ENCODE measurements at places on chromosomes 5 and 9.

DNA sequence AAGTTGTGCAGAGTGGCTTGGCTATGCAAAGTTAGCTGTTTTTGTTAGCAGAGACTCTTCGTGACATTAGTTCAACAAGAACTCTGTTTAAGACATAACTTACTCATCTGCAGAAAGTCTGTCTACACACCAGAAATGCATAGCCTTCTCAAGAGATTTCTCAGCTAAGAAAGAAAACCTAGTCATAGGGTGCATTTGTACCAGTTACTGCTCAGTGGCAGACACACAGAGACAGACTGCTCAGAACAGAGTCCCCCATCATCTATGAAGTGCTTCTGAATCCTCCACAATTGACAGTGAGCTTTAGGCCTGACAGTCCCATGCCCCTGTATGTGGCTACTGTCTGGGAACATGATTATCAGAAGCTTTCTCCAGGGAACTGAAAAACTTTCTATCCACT, 56.1 kb upstream of the IFNK start:
- DNase-seq = no peak

DNA sequence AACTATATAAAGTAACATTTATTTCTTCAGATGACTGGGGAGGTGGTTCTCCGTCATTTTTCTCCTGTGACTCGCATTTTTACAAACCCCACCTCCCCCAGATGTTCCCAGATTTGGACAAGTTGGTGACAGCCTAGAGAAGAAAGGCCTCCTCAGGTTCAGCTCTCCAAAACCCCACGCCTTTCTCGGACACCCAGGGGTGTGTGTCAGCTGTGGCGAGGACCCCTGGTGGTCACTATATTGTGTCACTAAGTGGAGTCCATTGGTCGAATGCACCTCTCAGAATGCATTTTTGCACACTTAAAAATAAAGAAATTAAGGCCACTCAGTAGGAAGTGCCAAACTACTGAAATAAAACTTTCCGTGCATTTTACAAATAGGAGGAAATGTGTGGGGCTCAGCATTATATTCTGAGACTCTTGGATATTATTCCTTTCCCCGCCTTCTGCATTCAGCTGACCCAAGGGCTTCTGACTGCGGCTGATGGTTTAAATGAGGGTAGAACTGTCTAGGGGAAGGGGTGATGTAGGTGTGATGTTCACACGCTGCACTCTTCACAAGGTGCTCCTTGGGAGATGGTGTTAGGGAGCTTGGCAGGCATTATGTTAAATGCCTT, 47.6 kb downstream of the ACO1 start:
- peak; percentile 12 for DNase-seq

DNA sequence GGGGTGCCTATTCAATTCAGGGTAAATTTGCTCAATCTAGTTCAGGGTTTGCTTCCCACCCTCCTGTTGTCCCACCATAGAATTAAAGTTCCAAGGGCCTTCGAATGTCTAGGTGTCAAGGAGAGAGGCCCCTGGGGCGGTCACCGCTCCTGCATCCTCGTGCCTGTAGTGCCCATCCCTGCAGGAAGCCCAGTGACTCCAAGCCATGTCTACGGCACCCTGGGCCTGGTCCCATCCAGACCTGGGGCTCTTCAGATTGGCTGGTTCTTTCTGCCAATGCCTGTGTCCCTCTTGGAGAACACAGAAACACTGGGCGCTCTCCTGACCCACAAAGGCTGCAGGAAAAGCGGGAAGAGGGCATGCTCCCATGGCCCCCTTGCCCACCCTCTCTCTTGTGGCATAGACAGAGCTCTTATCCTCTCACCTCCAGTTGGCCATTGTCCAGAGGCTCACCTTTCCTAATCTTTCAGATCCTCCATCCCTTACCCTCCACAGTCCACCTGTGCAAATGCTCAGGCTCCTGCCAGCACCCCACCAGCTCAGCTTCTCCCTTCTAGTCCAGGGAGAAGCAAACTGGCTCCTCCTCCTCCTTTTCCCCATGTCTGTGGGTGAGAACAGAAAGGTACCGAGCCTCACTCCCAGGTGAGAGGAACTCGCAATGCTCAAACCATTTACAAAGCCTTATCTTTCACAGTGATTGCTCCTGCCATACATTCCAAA, 253.0 kb upstream of the IRX2 start:
- DNase-seq = no peak

DNA sequence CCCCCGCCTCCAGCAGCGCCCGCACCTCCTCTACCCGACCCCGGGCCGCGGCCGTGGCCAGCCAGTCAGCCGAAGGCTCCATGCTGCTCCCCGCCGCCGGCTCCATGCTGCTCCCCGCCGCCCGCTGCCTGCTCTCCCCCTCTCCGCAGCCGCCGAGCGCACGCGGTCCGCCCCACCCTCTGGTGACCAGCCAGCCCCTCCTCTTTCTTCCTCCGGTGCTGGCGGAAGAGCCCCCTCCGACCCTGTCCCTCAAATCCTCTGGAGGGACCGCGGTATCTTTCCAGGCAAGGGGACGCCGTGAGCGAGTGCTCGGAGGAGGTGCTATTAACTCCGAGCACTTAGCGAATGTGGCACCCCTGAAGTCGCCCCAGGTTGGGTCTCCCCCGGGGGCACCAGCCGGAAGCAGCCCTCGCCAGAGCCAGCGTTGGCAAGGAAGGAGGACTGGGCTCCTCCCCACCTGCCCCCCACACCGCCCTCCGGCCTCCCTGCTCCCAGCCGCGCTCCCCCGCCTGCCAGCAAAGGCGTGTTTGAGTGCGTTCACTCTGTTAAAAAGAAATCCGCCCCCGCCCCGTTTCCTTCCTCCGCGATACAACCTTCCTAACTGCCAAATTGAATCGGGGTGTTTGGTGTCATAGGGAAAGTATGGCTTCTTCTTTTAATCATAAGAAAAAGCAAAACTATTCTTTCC, 19.3 kb downstream of the CDKN2A start:
- DNase-seq = peak; percentile 26

DNA sequence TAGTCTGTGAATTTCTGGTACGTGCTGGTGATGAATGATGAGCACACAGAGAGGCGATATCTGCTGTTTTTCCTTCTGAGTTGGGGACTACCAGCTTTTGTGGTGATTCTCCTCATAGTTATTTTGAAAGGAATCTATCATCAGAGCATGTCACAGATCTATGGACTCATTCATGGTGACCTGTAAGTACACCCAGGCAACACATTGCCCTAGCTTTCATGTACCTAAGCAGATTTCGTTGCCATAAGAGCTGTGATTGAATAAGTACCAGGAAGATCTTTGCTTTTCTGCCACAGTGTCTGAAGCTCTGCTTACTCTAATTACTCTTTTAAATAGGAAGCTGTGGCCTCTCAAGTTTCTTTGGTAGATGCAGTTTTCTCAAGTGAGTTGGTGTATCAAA, 397.8 kb downstream of the ARRDC3 start:
- DNase-seq = no peak

- DNase-seq = no peak
Observed at GRCh38 chr9:78668148-78668832, 371.4 kb downstream of the PSAT1 start.

GRCh38 chr5:158722940-158723339, 376.8 kb downstream of the EBF1 start:
- DNase-seq = no peak

GRCh38 chr9:15786616-15787015, 233.8 kb downstream of the CCDC171 start:
- no peak for DNase-seq

- DNase-seq = no peak
Observed at GRCh38 chr5:27381686-27382085, 343.3 kb upstream of the CDH9 start.

- no peak for DNase-seq
Observed at GRCh38 chr5:132883261-132883834, 9.9 kb downstream of the LEAP2 start.

DNA sequence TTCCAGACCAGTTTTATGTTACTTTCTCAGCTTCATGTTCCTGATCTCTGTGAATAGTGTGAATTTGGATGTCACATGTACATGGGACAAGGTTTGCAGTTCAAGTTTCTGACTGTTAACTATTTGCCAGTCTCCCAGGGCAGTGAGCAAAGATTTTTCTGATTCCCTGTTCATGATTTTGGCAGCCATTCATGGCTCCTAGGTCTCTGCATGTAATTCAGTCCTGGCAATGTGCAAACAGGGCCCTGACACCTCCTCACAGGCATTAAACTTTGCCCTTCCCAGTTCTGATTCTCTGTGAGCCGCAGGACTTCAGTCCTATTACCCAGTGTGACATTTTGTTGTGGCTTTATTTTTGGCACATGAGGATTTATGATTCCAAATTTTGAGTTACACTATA, 349.7 kb downstream of the ARRDC3 start:
- DNase-seq = no peak

- DNase-seq = no peak
Observed at GRCh38 chr9:93132287-93132927, 1.6 kb downstream of the NINJ1 start.

DNA sequence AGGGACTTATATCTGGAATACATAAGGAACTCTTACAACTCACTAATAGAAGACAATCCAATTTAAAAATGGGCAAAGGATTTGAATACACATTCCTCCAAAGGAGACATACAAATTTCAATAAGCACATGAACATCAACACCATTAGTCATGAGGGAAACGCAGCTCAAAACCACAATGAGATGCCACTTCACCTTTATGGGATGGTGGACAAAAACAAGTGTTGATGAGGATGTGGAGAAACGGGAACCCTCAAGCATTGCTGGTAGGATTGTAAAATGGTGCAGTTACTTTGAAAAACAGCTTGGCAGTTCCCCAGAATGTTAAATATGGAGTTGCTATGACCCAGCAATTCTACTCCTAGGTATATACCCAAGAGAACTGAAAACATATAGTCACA, 72.7 kb upstream of the IER5L start:
- no peak for DNase-seq

- DNase-seq = no peak
Observed at GRCh38 chr9:19057033-19057432, 7.8 kb downstream of the RRAGA start.

- no peak for DNase-seq
Observed at GRCh38 chr5:103119070-103119764, 721 bp downstream of the GIN1 start.

- DNase-seq = no peak
Observed at GRCh38 chr9:108877524-108877923, 15.5 kb downstream of the ACTL7A start.

GRCh38 chr9:132757016-132757415, 86.8 kb downstream of the GTF3C4 start:
- no peak for DNase-seq

- no peak for DNase-seq
Observed at GRCh38 chr5:1413611-1414241, 31.5 kb downstream of the SLC6A3 start.

- no peak for DNase-seq
Observed at GRCh38 chr5:146466521-146467349, 19.6 kb downstream of the TCERG1 start.

DNA sequence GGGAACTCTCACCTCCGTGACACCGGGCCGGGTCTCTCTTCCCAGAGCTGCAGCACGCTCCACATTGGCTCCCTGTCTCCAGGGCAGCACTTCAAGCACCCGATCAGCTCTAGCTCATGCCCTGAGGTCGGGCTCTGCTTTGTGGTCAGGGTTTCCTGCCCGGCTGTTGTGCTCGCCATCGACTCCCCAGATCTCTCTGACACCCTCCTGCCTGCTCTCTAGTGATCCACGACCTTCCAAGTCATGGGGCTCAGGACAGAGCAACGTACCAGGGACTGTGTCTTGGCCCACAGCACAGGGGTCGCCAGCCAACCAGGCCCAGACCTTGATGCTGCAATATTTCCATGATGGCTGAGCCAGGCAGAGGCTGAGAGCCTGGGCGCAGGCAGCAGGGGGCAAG, 45.1 kb downstream of the PRRT1B start:
- DNase-seq = no peak

DNA sequence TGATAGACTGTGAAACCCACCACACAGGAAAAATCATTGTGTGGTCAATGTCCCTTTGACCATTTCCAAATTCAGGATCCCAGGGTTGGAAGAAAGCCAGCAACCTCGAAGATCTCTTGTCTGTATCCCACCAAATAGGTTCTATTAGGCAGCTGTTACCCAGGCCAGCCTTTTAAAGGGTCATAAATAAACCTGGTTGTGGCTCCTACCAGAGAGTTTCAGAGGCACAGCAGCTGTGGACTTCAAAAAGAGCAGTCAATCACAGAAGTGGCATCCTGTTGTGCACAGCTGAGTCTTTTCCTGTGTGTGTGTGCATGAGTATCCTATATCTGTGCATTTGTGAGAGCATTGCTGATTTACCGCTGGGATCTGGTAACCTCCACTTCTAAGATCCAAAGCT, 23.7 kb upstream of the OR2S2 start:
- no peak for DNase-seq

- no peak for DNase-seq
Observed at GRCh38 chr5:150604894-150605440, 35.5 kb upstream of the SYNPO start.

GRCh38 chr9:70581214-70581954, 166.9 kb upstream of the KLF9 start:
- no peak for DNase-seq

GRCh38 chr9:125986966-125987365, 239.8 kb downstream of the PBX3 start:
- DNase-seq = no peak

DNA sequence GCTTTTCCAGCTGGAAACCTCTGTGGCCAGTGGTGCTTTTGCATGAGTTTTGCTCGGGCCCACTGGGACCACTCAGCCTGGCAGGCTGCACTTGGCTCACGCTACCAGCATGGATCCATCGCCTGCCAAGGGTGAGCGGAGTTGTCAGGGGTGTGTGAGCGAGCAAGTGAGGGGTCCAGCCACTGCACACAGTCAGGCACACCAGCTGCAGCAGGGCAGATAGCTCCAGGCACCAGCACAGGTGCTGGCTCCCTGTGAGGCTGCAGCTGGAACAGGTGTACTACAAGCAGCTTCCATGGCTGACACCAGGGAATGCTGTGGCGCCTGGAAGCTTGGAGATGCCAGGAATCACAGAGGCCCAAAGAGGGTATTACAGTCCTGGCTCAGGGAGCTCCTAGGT, 391.2 kb upstream of the SGCD start:
- DNase-seq = no peak

DNA sequence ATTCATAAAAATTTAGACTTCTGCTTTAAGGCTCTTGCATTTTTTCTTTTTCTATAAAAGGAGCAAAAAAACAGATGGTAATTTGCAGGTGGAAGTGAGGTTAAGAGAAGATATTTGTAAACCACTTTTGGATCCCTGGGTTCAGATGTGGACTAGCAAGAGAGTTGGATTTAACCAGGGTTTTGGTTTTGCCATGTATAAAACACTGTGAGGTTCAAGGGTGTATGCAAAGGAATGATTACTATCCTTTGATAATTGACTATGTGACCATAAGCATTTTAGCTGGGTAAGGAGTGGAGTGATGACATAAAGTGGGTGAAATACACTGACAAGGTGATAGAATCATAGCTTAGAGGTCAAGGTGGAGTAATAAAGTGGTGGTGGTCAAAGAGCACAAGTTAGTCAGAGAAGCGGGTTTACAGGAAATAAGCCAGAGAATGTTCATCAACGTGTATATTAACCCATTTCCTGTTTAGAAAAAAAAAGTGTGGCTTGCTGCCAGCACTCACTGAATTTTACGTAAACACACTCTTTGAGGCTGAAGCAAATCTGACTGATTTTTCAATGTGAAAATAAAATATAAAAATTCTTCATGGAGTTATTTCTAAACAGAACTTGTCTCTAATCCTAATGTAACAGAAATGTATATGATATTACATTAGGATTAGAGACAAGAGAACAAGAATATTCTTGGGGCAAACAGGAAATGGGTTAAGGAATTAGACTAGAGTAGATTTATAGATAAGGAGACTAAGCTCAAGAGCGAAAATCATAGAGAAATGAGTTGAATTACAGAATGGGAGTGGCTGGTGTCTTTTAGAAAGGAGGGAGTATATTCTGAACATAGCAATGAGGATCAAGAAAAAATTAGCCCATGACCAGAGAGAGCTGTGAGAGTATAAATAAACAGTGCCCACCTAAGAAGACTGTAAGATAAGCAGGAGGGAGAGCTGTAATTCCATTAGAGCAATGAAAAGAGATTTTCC, 74.5 kb downstream of the CDKN2A start:
- no peak for DNase-seq
